Substantia nigra (tissue), 51 donors: ENCODE measurements at places on chromosomes 1 and 21.

- DNase-seq: no peak
Measured at GRCh38 chr1:152251391-152251790, 27.4 kb upstream of the HRNR start.

DNA sequence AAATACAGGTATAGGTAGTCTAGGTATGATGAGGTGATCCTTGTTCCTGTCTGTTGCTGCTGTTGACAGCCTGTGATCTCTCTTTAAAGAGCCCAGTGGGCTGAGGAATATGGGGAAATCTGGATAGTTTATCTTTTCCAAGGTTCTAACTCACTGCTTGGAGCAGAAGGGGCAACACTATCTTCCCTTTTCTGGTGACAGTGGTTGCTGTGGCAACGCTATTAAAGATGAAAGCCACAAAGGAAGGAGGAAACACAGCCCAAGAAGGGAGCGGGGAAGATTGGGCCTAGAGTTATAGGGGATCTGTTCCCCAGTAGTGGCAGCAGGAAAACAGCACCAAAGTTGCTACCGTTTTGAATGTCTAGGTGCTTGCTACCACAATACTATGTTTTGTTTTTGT lies 8.8 kb downstream of the PCP4L1 start:
- DNase-seq: no peak

DNA sequence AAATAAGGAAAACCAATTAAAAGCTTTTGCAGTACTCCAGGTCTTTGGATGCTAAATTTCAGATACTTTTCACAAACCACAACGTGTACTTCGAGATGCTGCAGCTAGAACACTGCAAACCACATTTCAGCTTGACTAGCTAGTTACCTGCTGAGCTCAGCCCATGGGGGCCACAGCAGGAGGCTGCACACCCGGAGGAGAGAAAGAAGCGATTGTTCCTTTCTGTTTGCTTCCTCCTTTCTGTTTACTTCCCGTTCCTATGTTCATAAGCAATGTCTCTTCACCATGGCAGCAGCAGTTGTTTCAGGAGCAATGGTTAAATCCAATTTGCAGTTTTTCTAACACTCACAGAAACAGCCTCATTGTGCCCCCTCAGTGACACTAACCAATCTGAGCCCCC lies 225.6 kb upstream of the FGGY start:
- DNase-seq: no peak

- no peak for DNase-seq
Measured at GRCh38 chr1:181038399-181038873, 4.7 kb downstream of the MR1 start.

GRCh38 chr1:15236746-15237145 lies 10.3 kb upstream of the FHAD1 start:
- DNase-seq: no peak

GRCh38 chr1:34330061-34330460 lies 153.4 kb downstream of the C1orf94 start:
- no peak for DNase-seq

- DNase-seq: no peak
Measured at GRCh38 chr1:34066981-34067603, 97.9 kb downstream of the CSMD2 start.
